ENCODE measurements at places on chromosomes 6 and 20.

- no peak for DNase-seq
These were observed 17.4 kb downstream of the PRPH2 start for GRCh38 chr6:42704937-42705374.

- no peak for DNase-seq
These were observed 1.2 kb downstream of the SNTA1 start for GRCh38 chr20:33442136-33443005.

- DNase-seq: no peak
These were observed 126.9 kb upstream of the BMP5 start for GRCh38 chr6:56002336-56002735.

- DNase-seq: no peak
These were observed 823.2 kb downstream of the DHX35 start for GRCh38 chr20:39785252-39785917.

- DNase-seq: no peak
These were observed 221.2 kb upstream of the QKI start for GRCh38 chr6:163193326-163193725.

DNA sequence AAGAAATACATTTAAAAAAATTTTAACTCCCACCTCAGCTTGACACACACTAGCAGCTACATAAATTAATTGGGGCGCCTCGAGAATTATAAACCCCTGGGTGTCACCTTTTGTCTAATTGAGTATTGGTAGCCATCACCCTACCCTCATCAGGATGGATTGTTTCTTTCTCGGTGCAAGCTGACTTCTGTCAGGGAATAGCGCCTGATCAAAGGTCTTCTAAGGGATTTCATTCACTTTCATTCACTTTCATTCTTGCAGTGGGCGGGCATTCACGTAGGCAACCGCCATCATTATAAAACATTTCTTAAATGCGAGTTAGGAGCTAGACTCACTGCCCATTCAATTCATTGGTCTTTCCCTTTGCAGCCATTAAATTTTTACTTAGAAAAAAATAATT, 239.2 kb upstream of the SASH1 start:
- DNase-seq: no peak

- DNase-seq: no peak
These were observed 12.3 kb upstream of the SLCO4A1 start for GRCh38 chr20:62629864-62630470.

DNA sequence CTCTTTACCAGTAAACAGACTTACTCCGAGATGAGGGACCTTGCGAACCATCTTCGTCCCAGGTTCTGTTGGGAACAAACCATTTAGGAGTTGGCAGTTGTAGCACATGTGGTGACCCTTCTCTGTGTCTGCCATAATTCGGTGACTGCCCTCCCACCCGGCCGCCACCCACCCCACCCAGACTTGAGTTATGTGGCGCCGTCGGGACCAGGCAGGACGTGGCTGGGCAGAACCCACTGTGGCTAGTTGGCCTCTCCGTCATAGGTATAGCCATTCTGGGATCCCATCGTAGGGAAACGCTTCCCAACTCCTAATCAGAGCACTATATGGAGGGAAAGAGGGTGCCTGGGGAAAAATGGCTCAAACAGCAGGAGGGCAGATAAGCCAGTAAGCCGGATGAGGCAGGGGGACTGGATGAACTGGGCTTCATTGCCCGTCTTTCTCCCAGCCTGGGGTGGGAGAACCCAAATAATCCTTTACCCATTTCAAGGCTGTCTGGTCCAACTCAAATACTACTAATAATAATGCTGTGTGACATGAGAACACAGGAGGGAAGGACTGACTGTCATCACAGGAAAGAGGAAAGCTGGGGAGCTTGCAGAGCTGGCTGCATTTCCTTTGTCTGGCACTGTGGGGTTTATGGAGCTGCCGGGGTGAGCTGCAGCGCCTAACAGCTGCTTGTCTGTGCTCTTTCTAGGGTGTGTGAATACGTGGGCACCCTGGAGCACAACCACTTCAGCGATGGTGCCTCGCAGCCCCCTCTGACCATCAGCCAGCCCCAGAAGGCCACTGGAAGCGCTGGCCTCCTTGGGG, 73.0 kb upstream of the PBOV1 start:
- DNase-seq: no peak

DNA sequence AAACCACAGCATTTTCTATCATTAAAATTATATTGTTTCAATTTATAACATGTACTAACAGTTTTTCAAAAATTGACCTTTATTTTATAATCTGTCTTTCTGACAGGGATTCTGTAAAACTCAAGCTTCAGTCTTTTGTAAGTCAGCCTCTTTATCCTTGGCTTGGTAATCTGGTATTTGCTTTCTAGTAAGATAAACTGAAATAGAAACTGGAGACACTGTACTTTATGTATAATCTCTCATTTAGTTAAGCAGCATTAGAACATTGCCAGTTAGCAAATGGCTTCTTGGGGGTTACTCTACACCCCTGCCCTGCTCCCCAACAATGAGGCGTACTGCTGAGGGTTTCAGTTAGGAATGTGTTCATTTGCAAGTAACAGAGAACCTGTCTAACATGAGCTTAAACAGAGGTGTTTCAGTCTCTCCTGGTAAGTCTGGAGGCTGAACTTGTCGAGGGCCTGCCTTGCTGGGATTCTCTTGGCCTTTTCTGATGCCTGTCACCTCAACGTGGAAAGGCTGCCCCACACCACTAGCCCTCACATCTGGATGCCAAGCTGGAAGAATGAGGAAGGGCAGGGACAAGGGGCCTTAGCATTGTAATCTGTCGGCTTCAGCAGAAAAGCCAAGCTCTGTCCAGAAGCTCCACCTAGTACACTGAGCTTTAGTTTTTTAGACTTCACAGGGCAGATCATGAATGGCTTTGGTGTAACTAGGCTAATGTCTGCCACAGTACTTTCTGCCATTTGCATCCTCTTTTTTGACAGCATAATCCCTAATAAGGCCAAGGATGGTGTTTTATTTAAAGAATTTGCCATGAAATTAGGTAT, 34.8 kb downstream of the SH3BGRL2 start:
- no peak for DNase-seq

GRCh38 chr6:39843305-39844020, 51.3 kb downstream of the DAAM2 start:
- no peak for DNase-seq

- DNase-seq: no peak
These were observed 38.5 kb upstream of the TFB1M start for GRCh38 chr6:155352811-155353210.
